ENCODE measurements at places on chromosomes 4 and X.

DNA sequence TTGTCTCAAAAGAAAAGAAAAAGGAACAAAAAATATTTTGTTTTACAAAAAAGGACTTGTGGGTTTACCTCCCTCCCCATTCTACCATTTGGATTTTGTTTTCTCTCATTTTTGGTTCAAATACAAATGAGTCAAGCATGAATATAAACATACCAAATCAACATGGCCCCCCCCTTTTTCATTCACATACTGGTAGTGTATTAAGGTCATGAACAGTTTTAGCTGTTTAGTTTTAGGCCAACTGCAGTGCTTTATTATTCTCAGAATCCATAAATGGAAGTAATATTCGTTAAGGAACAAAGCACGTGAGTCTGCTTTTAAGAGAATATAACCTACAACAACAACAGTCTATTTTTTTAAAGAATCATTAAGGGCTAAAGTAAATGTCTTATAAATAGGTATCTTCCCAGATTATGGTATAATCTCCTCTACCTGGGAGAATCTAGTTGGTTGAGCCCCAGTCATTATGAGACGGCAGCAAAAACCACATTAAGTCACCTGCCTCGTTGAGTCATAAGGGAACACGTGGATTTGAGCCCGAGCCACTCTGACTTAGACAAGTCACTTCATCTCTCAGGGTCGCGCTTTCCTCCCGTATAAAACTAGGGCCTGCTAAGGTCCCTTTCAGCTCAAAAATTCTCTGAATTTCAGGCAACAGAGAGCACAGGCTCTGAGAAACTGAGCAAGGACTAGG is 26.7 kb downstream of the BCLAF3 start:
- no peak for DNase-seq

DNA sequence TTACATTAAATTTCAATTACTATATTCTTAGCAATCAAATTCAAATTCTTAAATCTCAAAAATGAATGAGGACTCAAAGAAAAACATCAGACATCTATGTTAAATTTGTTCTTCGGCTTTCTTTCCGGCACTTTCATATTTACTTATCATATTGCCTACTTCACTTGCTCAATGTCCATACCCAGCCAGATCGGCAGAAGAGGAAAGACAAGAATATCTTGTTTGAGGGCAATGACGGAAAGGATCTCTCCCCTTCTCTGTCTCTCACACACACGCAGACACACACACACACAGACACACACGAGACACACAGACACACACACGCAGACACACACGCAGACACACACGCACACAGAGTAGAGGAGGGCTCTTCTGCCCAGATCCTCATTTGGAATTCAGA is 13.2 kb upstream of the IRF2 start:
- DNase-seq: no peak

GRCh38 chr4:38837334-38837733 is 19.3 kb downstream of the TLR6 start:
- no peak for DNase-seq

DNA sequence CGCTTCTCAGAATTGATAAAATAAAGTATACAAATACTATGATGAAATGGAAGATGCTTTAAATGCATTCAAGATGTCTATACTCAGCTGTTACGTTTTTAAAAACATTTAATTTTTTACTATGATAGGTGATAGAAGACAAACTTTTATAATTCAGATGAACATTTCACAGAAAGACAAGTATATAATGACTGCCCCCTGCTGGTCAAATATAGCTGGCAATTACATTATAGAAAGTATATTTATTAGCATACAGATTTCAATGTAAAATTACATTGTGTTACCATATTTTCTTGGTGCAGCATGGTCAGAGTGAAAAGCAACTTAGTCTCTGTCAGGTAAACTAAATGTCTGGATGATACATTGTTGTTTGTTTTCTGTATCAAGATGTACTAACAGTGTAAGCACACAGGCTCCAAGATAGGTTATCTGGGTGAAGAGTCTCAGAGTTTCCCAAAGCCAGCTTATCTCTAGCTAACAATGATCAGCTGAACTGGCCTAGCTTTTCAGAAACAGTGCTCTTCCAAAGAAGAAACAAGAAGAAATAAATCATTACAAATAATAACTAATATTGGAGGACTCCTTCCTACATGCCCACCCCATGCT is 54.1 kb downstream of the SRPX start:
- no peak for DNase-seq

GRCh38 chr4:97656044-97656720 is 487.1 kb downstream of the STPG2 start:
- no peak for DNase-seq

DNA sequence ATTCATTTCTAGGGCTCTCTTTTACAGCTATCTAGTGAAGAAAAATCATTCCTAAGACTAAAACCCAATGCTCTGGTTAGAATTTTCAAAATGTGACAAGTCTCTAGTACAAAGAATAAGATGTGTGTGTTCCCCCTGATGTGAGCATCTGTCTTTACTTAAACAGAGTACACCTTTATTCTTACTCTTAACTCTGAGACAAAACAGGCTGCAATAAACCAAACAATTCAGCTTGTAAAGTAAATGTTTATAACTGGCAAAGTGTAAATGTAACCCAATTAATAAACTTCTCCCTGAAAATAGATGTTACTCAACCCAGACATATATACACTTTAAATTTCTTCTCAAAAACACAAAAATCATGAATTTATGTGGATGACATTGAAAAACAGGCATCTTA is 51.6 kb downstream of the PTCHD1 start:
- no peak for DNase-seq

- DNase-seq: no peak
Observed at GRCh38 chr4:174119830-174120229, 163.6 kb downstream of the FBXO8 start.

GRCh38 chr4:8765084-8765483 is 106.6 kb downstream of the HMX1 start:
- no peak for DNase-seq

GRCh38 chr4:4560642-4561041 is 18.8 kb upstream of the STX18 start:
- DNase-seq: no peak

DNA sequence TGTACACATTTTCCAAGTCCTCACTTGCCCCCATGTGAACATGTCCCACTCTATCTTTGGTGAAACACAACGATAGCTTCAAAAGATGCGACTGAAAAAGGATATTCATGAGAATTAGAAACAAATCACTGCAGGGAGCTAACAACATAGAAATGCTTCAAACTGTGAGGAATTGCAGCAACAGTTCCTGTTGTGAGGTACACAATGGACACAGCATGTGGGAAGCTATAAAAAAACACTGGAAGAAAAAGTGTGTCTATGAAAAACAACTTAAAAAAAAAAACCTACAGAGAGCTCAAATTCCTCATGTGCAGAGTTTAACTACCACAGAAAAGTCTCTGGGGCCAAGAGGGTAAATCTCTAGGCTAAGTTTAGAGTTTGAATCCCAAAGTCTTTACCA is 51.6 kb upstream of the BLTP1 start:
- DNase-seq: no peak

DNA sequence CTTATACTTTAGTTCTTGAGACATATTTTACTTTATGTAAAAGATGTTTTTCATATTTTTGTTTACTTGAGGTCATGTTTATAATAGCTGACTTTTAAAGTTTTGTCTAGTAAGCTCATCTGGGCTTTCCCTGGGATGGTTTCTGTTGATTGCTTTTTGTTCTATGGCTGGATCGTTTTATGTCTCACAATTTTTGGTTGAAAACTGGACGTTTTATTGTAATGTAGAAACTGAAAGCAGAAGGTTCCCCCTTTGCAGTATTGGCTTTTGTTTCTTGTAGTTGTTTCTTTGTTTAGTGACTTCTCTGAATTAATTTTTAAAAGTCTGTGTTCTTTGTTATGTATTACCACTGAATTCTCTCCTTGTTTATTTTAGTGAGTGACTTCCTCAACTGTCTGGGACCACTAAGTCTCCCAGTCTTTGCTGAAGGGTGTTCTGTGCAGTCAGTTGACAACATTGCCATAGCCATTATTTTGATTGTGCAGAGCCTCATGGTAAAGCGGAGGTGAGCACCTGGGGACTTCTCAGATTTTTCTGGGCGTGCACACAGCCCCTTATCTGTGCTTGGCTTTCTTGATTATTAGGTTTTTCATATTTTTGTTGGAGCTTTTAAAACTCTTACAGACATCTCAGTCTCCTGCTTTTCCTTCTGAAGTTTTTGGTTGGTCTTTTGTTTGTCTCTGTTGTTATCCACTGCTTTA is 31.0 kb downstream of the KDM6A start:
- DNase-seq: no peak

DNA sequence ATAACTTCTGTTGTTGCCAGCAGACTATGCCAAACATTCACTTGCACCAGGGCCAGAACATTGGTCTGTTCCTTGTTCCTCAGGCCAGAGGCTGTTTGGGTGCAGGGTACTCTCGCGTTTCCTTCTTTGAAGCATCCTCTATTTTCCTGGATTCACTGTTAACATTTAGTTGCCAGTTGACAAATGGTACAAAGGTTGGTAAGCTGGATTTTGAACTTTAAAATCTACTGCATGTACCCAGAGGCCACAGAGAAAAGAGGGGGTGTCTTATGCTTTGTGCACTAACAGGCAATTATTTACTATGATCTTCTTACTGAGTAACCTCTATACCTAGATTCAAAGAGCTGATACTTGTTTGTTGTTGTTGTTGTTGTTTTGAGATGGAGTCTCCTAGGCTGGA is 12.8 kb upstream of the SAT1 start:
- no peak for DNase-seq

DNA sequence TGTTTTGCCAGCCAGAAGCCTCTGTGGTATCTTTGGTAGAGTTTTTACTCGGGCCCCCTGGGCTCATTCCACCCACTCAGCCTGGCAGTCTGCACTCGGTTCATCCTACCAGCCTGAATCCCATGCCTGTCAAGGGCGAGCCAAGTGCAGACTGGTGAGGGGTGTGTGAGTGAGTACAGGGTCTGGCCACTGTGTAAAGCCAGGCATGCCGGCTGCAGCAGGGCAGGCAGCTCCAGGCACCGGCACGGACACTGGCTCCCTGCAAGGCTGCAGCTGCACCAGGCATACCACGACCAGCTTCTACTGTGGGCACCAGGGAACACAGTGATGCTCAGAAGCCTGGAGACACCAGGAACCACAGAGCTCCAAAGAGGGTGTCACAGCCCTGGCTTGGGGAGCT is 194.0 kb upstream of the GALNT7 start:
- no peak for DNase-seq

- DNase-seq: no peak
Observed at GRCh38 chr4:74692972-74693371, 101.4 kb downstream of the BTC start.
